Posterior vena cava (tissue), 2 donors: ENCODE measurements at places on chromosomes 3 and 15. TPM values are rescaled to one million over a fixed set of nuclear protein-coding genes. Genes with fewer than 3 reads are reported as not detected.

Gene LMAN1L
- total RNA-seq, result not detected

Gene ZBBX
- not detected for total RNA-seq

- DNase-seq, result no peak
These were observed 34.6 kb downstream of the CHD2 start for GRCh38 chr15:92934716-92935115.

DNA sequence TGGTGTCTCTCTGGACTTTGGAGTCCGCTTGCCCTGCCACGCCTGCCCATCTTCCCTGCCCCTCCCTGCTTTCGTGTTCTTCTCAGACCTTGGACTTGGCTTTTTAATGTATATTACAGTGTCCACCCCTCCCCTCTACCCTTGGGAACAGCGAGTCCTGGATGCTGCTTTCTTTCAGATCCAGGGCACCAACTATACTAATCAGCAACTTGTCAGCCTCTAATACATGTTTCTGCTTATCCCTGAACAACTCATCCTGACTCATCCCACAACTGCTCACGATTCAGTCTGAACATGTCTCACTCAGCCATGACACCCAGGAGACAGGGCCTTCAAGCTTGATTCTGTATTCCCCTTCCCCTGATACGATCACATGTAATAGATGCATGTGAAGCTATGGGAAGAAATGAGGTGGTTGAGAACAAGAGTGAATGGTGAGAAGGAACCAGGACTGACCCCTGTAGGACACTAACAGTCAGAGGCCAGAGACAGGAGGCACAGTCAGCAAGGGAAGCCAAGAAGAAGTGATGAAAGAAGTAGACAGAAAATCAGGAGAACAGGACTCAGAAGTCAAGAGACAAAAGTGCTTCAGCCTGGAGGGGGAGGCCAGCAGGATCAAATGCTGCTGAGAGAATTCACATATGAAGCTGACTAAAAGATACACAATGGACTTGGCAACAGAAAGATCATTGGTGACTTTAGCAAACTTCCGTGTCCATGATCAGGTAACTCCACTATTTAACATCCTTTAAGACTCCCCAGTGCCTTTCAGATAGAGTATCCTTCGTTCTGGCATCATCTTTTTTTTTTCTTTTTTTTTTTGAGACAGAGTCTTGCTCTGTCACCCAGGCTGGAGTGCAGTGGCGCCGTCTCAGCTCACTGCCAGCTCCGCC, 35.4 kb downstream of the BCL2L10 start:
- DNase-seq, result no peak

- DNase-seq, result no peak
These were observed 90.0 kb downstream of the ST6GAL1 start for GRCh38 chr3:187020376-187020775.
